ENCODE measurements at places on chromosomes 12 and 14.

DNA sequence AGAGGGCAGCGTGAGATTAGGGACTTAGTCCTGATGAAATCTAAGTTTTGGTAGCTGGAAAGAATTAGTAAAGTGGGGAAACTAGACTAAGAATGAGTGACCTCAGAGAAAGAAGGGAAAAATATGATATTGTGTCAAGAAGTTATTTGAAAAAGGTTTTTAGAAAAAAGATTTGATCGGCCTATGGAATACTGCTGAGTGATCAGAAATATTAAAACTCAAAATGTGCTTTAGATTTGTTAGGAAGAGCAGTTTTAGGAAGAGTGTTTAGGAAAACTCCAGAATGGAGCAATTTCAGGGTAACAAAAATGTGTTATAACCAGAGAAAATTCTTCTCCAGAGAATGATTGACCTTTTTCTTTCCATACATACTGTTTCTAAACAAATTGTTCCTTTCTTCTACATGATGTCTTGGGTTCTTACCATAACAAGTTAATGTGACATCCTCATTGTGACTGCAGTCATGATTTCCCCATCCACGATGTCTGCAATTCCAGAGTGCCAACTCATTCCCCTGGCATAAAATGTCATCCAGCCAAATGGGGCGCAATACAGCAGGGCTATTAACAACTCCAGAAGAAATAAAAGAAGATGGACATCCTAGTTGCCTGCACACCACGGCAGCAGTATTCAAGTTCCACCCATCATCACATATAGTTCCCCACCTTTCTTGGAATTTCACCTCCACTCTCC lies 11.8 kb downstream of the CD163L1 start:
- no peak for DNase-seq

GRCh38 chr12:25322351-25322750 lies 71.6 kb upstream of the KRAS start:
- no peak for DNase-seq

DNA sequence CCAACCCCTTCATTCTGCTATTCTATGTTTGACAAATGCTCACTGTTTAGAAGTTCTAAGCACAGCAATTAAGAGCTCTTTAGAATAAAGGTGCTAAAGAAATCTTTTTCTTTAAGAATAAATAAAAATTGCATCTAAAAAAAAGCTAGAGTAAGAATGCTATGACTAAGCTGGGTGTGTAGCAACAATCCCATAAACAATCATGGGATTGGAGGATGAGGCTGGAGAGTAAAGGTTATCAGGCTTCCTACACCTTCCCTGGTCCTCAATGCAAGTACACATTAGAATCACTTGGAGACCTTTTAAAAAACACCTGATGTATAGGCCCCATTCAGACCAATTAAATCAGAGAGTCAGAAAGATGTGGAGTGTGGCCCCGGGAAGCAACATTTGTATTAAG lies 88.3 kb downstream of the CIT start:
- DNase-seq = no peak

DNA sequence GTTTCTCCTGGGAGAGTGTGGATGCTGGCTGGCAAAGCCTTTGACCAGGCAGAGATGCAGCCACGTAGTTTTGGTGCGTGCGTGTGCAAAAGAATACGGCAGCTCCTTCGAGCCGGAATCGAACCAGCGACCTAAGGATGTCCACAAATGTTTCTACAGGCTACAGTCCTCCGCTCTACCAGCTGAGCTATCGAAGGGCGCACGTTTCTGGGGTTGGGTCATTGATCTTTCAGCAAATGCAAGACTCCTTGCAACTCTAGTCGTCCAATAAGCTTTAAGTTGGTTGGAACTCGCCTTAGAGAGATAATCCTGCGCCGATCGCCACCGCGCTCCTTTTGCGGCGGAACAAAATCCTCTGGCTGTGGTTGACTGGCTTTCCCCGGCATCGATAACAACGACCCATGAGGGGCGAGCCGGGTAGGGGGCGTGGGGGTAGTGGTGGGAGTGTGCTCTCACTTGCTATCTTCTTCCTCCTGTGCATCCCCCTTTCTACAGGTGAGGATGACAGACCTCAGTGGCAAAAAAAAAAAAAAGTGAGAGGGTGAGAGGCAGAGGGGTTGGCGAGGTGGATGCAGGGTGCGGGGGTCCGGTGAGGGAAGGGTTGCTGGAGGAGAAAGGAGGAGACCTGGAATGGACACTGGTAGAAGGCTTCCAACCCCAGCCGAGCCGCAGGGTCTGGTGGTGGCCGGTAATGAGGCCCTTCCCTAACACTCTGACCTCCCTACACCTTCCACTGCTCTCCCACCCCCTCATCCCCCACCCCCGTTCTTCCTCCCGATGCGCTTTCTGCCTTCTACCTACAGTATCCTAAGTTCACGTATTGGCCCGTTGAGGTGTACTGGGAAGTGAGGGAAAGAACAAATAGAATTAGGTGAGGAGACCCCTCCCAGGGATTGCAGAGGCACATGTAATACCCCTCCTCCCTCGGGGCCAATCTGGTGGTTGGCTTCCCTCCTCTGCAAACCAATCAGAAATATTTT lies 11.8 kb upstream of the OR6S1 start:
- DNase-seq = no peak

DNA sequence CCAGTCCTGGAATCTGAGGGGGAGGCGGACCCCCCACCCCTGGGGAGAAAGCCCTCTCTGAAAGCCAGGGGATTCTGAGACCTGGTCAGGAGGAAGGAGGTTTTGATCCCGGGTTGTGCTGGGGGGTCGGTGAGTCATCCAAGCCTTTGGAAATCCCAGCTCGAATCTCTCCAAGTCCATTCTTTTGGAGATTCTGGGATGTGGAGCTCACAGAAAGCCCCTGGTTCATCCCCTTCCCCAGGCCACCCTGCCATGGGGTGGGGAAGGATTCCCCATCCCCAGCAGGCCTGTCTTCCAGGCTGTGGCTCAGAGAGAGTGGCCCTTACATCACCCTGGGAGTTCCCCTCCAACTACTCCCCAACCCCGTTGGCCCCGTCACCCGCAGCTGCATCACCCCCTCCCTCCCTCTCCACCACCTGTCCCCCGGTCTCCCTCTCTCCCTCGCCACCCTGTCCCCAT lies 14.3 kb downstream of the EXOC3L4 start:
- DNase-seq = no peak

DNA sequence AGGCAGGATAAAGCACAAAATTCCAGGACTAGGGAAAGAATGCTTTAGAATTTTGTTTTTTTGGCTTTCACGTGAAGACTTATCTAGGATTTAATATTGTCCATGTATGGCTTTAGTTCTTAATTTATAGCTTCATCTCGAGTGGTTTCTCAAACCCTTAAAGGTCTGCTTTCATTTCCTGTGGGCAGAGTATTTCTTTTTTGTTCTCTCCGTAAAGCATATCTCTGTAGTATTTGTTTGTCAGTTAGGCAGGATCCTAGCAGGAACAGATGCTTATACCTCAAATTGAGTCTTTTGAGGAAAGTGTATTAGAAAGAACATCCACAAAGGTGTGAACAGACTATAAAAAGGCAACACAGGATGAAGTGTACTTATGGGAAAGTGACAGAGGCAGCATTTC lies 697.1 kb upstream of the SEL1L start:
- DNase-seq = no peak

DNA sequence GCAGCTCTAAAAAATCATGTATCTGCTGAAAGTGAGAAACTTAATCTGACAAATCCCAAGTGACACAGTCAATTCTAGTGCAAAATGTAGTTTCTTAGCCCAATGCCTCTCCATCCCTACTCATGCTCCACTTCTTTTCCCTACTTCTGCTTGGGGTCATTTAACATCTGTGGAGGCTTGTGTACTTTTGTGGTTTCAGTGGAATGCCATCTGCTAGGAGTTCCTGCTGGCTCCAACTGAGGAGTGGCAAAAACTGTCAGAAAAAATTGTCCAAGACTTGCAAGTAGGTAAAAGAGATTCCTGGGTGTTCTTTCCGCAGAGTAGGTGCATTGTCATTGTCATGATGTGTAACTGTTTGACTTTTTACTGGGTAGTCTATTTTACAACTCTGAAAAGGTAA lies 12.5 kb upstream of the AVPR1A start:
- DNase-seq = no peak

DNA sequence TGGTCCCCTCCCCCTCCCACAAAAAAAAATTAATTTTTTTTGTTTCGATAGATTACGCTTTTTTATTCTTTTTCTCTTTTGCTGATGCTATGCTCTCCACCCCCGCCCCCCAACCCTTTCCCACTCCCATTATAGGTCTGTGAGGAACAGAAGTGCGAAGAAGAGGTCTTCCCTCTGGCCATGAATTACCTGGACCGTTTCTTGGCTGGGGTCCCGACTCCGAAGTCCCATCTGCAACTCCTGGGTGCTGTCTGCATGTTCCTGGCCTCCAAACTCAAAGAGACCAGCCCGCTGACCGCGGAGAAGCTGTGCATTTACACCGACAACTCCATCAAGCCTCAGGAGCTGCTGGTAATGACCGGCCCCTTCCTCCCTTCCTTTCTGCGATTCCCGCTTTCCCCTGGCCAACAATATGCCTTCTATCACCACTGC lies 2.3 kb downstream of the CCND2 start:
- no peak for DNase-seq

DNA sequence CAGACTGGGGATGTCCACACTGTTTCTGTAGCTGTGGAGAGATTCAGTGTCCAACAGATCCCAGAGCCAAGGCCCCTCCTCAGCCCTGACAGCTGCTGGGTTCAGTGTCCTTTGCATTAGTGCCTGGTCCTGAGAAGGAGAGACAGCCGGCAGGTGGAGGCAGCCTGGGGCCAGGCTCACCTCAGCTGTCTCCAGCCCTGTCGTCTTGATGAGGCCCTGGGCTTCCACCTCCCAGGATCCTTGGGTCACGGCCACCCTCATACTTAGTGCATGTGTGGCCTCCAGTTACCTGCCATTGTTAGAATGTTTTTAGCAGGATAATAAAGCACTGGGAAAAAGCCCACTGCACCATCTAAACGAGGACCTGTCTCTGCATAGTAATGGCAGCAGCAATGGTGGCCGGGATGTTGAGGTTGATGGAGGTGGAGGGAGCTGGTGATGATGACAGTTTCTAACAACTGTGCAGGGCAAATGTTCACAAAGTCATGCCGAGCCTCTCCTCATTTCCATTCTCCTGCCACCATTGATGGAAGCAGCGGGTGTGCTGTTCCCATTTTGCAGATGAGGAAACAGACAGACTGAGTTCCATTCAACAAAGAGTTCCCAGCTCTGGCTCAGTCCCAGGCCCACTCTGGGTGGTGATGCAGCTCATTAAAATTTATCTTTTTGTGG lies 17.7 kb downstream of the ASB2 start:
- DNase-seq = no peak

- no peak for DNase-seq
Observed at GRCh38 chr12:130484221-130484620, 146.5 kb downstream of the PIWIL1 start.

DNA sequence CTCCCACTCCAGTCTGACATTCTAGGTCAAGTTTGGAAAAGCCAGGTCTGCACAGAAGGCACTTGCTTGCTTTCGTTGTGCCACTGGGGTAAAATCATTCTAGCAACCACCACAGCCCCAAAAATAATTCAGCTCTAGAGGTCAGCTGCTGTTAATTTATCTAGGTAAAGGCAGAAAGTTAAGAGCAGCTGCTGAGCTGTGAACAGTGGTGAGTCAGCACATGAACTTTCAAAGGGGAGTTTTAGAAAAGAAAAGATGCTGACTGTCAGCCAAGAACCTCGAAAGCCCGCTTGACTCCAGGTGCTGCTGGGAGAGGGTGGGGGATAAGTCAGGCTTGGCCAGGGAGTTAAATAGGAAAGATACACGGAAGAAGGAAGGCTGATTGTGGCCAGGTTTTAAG lies 12.7 kb downstream of the CCDC197 start:
- no peak for DNase-seq

- DNase-seq = no peak
Observed at GRCh38 chr14:79947440-79948054, 263.8 kb downstream of the DIO2 start.

GRCh38 chr12:124883263-124884130 lies 19.8 kb upstream of the SCARB1 start:
- DNase-seq = no peak

DNA sequence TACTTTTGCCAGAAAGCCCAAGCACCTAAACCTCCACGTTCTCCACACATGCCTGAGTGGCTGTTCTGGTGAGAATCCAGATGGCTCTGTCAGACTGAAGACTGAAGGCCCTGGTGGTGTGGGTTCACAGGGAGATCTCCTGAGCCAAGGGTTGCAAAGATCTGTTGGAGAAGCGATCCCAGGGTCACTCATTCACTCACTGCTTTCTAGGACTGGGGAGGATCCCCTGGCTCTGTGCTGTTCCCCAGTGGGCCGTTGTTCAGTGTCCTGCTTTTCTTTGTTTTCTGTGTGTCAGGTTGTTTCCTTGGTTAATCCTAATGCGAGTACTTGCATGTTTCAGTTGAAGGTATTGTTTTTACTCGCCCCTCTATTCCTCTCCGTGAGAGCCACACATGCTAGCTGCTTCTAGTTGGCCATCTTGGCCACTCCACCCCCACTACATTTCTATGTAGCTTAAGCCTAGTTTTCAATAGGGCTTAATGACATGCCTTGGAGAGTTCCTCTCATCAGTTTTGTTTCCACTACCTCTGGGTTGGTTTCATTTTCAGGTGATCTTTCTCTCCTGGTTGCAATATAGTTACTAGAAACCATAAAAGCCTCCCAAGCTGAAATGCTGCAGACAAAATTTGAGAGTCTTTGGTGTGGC lies 144.5 kb upstream of the SLC38A2 start:
- DNase-seq = no peak

DNA sequence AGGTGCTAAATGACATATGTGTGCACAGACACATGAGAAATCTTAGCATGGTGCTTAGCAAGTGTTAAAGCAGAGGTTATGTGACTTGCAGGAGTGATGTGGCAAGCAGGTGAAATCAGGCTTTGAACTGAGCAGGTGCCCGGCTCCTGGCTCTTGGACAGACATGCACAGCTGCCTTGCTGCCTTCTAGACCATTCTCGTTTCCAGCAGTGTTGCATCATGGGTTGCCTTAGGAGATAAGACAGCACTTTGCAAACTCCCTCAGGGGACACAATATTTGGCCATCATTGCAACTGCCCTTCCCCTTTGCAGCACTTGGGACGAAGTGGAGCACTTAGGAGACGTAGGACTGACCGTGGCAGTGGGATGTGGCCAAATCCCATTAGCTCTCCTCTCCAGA lies 17.2 kb upstream of the GSC start:
- DNase-seq = no peak

- no peak for DNase-seq
Observed at GRCh38 chr12:121709478-121709961, 3.0 kb upstream of the TMEM120B start.

- no peak for DNase-seq
Observed at GRCh38 chr14:68774771-68775613, 17.9 kb downstream of the ZFP36L1 start.

GRCh38 chr12:12992418-12993130 lies 7.5 kb downstream of the HEBP1 start:
- DNase-seq = no peak

- no peak for DNase-seq
Observed at GRCh38 chr12:110687396-110688169, 1.3 kb downstream of the HVCN1 start.

GRCh38 chr12:49806321-49806813 lies 21.8 kb downstream of the NCKAP5L start:
- DNase-seq = no peak

DNA sequence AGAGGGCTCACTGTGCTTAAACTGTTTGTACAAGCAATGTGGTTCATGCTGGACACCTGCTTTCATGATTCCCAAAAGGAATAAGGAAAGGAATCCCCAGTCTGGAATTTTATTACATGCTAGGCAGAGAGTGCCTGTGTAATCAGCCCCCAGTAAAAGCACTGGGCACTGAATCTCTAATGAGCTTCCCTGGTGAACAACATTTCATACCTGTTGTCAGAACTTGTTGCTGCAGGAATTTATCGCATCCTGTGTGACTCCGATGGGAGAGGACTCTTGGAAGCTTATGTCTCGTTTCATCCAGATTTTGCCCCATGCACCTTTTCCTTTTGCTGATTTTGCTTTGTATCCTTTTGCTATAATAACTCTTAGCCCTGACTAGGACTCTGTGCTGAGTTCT lies 190.2 kb upstream of the HMGA2 start:
- no peak for DNase-seq
